ENCODE measurements at places on chromosomes 7 and 10.

DNA sequence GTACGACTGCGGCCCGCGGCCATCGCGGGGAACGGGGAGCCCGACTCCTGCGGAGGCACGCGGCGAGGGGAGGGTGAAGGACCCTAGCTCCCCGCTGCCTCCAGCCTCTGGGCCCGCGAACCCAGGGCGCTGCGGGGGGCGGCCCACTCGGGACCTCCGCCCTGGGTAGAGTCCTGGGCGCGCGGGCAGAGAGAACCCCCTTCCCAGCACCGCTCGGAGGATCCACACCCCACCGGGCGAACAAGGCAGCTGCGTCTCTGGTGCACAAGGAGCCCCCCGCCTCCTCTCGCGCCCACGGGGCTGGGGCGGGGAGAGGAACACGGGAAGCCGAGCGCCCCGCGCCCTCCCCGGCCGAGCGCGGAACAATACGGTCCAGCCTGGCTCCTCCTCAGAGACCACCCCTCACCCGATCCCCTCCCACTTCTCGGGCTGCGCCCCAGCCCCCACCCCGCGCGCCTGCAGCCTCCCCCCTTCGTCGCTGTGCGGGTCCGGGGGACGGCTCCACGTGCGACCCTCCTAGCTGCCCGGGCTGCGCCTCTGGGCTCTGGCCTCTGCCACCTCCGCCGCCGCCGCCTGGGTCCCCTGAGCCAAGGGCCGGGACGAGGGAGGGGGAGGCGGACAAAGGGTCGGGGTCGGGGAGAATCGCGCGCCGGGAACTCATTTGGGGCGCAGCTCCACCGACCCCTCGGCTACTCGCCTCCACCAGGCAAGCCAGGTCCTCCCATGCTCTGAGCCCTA is at the start of gene WDR86:
TSS of gene WDR86 (minus strand) at position 372 of the 738 bp plus-strand sequence. CDS start 449 bp downstream, outside the sequence.
- no peak for DNase-seq

GRCh38 chr7:74101061-74101681 is 17.6 kb downstream of the LIMK1 start:
- DNase-seq, result no peak

GRCh38 chr7:156026076-156026600 is 213.9 kb upstream of the SHH start:
- no peak for DNase-seq

DNA sequence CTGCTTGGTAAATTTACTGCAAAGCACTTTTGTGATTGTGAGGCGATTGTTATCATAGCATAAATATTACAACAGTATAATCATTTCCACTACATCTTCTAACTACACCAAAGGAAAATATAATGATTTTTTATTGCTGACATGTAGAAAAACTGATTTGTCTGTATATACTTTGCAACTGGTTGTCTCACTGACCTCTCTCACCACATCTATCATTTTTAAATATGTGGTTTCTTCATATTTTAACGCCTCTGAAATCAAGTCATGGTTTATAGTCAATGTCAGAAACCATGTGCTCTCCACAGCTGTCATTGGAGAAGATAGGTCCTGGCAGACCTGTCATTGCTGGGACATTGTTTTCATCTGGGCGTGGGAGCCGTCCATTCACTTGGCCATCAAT is 315.4 kb upstream of the KLF6 start:
- no peak for DNase-seq

DNA sequence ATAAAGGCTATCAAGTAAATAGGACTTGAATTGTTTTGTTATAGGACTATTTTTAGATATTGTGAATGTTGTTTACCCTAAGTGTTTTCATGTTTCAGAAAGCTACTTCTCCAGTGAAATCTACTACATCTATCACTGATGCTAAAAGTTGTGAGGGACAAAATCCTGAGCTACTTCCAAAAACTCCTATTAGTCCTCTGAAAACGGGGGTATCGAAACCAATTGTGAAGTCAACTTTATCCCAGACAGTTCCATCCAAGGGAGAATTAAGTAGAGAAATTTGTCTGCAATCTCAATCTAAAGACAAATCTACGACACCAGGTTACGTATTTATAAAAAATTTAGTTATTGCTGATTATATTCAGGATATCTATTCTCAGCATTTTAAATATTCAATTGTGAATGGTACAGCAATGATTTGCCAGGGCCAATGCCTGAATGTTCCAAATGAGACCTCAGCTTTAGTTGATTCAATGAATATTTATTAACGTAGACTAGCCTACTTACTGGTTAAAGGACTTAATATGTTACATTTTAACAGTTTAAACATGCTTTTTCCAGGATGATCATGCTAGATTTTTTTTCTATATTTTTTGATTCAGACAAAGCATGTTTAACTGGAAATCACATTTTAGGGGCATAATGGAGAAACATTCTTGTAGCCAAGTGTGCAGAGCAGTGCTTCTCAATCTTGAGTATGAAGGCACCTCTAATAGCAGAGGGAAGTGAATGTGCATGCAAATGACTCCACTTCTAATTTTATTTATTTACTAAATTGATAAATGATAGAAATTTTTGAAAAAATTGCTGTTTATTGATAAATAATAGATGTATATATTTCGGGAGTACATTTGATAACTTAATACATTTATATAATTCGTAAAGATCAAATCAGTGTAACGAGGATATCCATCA is 18.2 kb downstream of the ANLN start:
- DNase-seq, result no peak

Data from activated gamma-delta T cell treated with anti-CD3 and anti-CD28 coated beads, Interleukin-2, amount 50 U/mL, for 16 hours (primary cell).